ENCODE measurements at places on chromosomes 4 and X.

DNA sequence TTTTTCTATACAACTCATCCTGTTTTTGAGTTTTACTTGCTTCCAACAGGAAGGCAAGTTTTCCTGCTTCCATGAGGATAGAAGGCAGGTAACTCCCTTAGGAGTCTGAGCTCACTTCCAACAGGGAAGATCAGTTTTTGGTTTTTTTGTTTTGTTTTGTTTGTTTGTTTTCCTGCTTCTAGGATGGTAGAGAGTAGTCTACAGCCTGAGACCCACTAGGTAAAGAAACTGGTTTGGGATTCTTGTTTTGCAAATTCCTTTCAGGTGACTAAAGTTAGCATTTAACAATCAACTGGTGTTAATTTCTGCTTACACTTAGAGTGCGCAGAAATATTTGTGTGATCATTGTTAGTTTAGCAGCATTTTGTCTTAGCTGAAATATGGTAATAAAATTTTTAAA, 227.8 kb upstream of the TACR3 start:
- DNase-seq: no peak

GRCh38 chr4:166021617-166022016, 148.6 kb downstream of the TLL1 start:
- no peak for DNase-seq

DNA sequence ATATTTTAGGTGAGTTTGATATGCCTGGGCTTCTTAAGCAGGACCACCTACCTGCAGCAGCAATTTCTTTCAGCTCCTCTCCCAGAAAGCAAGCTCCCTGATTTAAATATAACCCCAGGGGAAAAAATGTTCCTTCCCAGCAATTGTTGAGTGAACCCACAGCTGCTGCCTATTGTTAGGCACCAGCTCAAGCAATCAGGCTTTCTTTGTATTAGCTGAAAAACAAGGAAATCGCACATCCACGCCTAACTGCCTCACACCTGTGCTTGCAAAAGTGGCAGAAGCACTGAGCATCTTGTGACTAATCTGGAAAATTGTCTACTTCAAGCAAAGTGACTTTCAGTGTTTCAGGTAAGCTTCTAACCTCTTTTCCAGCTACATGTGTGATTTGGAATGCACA, 432.2 kb downstream of the SMARCA1 start:
- no peak for DNase-seq

- no peak for DNase-seq
Measured at GRCh38 chr4:111780965-111781364, 364.3 kb upstream of the FAM241A start.

GRCh38 chr4:78242071-78242470, 184.9 kb downstream of the FRAS1 start:
- DNase-seq: no peak

DNA sequence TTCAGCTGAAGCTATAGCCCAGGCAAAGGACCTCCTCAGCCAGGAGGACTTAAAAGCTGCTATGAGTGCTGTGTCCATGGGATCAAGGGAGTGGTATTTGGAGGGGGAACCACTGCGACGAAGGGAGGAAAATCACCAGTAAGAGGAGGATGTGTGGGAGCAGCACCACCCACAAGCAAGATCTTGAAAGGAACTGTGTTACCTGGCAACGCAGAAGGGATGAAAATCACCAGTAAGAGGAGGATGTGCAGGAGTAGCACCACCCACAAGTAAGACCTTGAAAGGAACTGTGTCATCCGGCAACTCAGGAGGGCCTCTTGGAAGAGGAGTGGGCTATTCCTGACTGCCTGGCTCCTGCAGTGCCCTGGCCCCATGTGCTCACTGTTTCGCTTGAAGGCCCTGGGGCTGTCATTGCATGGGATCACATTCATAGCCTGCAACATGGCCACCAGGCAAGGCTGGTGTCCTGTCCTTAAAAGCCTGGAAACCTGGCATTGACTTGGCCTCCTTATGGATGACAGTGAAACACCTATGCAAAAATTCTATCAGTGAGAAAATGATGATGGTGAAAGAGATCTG, 48.3 kb downstream of the TRMT44 start:
- DNase-seq: no peak

GRCh38 chr4:163592212-163592611, 97.7 kb downstream of the TMA16 start:
- DNase-seq: no peak

GRCh38 chr4:81030981-81031791, 678 bp downstream of the BMP3 start:
- no peak for DNase-seq

Data from stimulated activated CD4-positive, alpha-beta T cell treated with anti-CD3 and anti-CD28 coated beads, Interleukin-1b, Interleukin-23, amount 100 ng/mL, for 1 hour (primary cell).